Stimulated activated CD4-positive, alpha-beta T cell treated with anti-CD3 and anti-CD28 coated beads, Interleukin-1b, Interleukin-23, amount 100 ng/mL, for 1 hour (primary cell): ENCODE measurements at places on chromosomes 12 and 14.

GRCh38 chr12:2454601-2455177 is 340.1 kb upstream of the FKBP4 start:
- no peak for DNase-seq

GRCh38 chr12:16588812-16589211 is 17.1 kb downstream of the LMO3 start:
- no peak for DNase-seq

DNA sequence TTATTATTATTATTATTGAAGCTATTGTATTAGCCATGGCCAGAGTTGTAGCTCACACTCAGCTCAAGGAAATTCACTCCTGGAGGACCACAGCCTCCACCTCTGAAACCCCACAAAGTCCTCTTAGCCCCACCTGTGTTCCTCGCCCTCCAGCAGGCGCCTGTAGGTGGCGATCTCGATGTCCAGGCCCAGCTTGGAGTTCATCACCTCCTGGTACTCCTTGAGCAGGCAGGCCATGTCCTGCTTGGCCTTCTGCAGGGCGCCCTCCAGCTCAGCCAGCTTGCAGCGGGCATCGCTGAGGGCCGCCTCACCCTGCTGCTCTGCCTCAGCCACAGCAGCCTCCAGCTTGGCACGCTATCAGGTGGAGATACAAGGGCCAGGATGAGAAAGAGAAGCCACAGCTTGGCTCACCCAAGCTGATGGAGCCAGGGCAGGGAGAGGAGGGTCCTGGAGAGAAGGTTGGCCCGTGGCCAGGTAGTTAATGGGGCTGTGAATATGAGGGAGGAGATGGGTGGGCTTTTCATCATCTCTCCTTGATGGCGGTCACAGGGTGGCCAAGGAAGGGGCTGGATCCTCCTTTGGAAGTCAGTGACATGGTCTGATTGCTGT is 5.1 kb downstream of the KRT85 start:
- DNase-seq, result no peak

DNA sequence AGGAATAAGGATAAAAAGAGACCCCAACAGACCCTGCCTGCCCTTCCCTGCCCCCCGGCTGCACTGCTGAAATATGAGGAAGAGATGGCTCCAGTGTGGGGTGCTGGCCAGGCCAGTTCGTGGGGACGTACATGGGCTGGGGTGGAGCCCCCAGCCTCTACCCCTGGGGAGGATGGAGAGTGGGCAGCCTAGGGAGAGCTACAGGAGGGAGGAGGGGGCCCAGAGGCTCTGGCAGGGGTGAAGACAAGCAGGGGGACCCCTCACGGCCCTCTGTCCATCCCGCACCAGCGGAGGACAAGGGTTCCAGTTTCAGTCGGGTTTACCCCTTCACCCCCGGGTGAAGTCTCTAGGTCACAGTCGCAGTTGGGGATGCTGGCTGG is 11.0 kb upstream of the RPLP0 start:
- DNase-seq, result no peak

GRCh38 chr12:83318386-83319098 is 631.8 kb downstream of the TMTC2 start:
- no peak for DNase-seq
